ENCODE measurements at places on chromosomes 2 and 18.

DNA sequence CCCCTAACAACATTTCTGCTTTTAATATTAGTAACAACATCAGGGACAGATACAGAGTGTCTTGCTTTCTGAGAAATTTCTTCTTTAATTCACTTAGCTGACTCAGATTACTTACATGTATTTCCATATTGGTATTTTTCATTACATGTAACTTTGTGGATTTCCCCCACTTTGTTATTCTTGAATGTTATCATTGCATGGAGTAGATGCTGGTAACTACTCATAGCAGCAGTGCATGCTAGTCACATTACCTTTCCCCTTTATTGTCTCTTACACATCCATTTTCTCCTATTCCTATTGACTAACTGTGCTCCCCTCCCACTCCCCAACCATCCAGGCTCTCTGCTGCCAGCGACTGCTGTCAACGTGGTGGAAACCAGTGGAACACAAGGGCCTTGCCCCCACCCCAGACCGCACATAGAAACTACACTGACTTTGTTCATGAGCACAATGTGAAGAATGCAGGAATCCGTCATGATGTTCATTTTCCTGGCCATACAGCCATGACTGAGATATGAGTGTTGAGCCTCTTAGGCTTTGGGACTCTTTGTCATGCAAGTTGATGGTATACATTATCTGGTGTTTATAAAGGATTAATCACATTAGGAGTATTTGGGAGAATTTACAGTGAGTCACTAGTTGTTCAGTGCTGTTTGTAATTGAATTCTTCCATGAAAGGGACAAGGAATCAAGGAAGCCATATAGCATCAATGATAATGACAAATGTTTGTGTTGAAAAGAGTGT lies 91.0 kb downstream of the EPB41L5 start:
- DNase-seq, result no peak

GRCh38 chr2:12326449-12327190 lies 390.1 kb upstream of the TRIB2 start:
- peak; percentile 33 for DNase-seq

GRCh38 chr2:206020171-206020570 lies 65.8 kb downstream of the INO80D start:
- no peak for DNase-seq

DNA sequence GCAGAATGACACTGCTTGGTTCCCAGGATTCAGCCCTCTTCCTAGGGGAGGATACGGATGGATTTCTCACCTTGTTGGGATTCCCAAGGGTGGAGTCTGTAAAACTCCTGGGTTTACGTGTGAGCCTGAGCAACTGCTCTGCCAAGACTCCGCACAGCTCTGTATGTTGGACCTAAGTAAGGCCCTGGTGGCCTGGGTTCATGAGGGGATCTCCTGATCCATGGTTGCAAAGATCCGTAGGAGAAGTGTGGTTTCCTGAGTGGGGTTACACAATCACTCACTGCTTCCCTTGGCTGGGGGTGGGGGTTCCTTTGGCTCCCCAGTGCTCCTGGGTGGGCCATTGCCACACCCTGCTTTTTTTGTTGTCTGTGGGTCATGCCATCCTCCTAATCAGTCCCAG lies 37.7 kb downstream of the ANKRD12 start:
- DNase-seq, result no peak

- no peak for DNase-seq
Observed at GRCh38 chr2:133608291-133608690, 40.0 kb upstream of the NCKAP5 start.

DNA sequence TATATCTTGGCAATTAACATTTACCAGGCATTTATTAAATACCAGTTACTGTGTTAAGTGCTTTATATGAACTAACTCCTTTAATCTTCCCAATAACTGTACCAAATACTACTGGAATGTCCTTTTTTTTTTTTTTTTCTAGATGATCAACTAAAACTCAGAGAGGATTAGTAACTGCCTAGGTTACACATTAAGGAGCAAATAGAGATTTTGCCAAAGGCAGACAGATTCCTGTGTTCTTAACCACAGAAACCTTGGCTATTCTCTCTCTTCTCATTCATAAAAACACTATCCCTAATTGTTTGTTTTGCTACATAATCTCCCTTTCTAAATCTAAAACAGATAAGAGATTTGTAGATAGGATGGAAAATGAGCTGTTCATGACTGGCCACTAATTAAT lies 13.3 kb downstream of the DHX57 start:
- no peak for DNase-seq

DNA sequence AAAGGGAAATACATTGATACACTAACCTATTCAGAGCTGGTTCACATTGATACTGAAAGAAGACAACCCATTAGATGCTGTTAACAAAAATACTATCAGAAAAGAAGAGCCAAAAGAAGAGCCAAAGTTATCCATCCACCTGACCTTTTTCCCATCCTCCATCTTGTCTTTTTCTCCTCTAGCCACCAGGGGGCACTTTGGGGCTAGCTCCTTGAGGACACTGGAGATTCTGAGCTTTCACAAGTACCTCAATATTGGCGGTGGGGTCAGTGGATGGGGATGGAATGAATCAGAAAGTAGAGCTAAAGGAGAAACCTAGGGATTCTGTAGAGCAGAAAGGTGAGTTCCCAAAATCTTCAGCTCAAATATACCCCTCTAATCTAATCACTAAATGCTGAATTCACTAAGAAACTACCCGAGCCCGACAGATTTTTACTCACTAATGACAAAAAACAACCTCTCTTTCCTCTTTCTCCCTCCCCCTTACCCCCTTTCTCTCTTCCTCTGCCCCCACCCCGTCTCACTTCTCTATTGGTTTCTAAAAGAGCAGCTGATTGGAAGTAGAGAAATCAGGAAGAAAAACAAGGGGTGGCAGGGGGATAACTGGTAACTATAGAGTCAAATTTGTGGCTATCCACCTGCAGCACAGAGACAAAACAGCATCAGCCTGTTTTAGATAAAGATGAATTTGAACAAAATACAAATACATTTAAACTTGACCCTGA lies 203.3 kb downstream of the TCF4 start:
- no peak for DNase-seq

- no peak for DNase-seq
Observed at GRCh38 chr2:48438266-48438665, 91.7 kb upstream of the STON1 start.

DNA sequence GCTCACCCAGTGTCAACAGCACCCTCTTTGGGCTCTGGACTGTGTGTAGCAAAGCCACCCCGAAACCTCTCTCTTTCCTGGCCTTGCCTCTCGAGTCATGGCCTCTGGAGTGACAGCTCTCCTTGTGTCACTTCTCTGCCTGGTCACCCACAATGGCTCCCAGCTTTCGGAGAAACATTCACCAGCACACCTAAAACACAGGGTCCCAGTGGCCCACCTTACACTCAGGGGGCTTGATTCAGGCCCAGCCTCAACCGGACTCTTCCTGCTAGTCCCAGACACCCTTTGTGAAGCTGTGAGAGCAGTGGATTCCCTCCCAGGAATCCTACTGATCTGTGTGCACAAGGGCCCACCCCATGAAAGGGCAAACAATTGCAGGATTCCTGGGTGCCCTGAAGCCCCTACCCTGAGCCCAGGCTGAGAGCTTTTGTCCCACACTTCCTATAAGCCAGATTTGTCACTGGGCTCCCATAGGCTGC lies 137.2 kb upstream of the HAAO start:
- no peak for DNase-seq

DNA sequence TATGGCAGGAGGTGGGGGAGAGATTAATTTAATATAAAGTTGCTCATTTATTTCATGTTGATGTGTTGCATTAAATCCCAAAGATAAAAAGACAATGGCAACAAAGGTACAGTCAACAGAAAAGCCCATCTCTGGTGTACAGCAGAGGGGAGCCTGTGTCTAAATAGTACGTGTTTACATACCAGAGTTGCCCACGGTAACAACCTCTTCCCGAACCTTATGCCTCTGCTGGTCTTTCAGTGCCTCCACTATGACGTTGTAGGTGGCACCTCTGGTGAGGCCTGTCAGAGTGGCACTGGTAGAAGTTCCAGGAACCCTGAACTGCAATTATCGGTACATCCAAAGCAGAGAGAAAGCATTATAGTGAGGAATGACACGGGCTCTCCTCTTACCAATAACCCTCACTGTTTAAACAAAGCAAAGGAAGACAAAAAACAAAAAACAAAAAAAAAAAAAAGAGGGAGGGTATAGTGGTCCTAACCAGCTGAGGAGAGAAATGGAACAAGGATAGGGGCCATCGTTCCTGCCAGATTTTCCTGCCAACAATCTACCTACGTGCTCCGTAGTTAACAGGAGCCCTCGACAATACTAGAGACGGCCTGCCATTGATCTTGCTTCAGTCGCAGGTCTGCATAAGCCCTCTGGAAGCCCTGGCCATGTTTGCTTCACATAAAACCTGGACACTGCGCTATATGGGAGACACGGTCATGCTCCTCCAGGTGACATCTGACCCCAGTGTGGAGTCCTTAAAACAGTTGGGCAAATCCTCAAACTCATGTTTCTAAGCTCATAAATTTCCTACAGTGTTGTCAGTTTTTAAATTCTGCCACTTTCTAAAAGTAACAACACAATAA lies 58.5 kb downstream of the ATIC start:
- no peak for DNase-seq

DNA sequence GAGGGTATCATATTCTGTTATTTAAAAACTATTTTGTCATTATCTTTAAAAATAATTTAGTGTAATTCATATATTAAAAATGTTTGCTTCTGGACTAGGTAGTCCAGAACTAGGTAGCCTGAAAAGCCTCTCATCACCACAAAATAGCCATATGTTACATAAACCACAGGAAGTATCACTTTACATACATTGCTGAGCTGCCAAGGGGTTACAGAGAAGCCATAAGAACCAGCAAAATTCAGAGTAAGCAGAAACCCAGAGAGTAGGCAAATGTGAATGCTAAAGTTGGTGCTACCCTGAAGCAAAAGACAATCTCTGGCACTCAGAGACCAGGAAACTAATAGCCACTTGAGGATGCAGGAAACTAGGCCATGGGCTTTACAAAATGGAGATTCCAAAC lies 60.9 kb downstream of the LOXHD1 start:
- DNase-seq, result no peak

GRCh38 chr2:163897799-163898198 lies 162.0 kb upstream of the FIGN start:
- DNase-seq, result no peak

- no peak for DNase-seq
Observed at GRCh38 chr2:15678346-15678745, 86.7 kb downstream of the DDX1 start.

DNA sequence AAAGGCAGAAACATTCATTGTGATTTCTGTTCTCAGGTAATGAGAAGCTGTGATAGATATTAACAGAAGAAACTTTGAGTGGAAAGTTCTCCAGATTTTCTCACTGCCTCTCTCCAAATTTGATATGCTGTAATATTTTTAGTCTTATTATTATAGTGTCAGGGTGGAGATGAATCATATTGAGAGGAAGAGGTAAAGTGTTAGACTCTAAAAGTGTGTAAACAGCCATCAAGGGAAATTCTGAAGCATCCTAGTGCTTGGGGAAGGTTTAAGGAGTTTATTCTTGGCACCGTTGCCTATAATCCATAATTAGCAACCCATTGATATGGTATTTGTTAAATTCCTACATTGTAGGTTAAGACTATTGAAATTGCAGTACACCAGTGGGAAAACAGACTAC lies 104.7 kb upstream of the NABP1 start:
- no peak for DNase-seq

- no peak for DNase-seq
Observed at GRCh38 chr2:54258166-54258565, 2.1 kb upstream of the TSPYL6 start.

- DNase-seq, result no peak
Observed at GRCh38 chr2:127170021-127170420, 50.1 kb downstream of the CYP27C1 start.

DNA sequence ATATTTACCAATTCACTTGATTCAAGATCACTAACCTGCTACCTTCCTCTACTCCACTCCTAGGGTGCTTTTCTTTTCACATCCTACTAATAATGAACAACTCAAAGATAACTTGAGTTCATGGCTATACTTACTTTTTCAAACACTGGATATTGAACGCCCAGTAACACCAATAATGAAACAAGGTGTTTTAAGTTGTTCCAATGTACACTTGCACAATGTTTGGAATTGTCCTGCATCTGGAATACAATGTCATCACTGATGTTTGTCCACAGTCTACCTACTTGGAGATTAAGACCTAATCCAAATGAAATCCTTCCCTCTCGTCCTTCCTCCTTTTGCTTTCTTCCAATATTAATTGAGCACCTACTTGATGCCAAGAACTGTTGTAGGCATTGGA lies 218.3 kb upstream of the TMEM200C start:
- DNase-seq, result no peak

GRCh38 chr18:25434745-25435144 lies 82.8 kb upstream of the ZNF521 start:
- no peak for DNase-seq

DNA sequence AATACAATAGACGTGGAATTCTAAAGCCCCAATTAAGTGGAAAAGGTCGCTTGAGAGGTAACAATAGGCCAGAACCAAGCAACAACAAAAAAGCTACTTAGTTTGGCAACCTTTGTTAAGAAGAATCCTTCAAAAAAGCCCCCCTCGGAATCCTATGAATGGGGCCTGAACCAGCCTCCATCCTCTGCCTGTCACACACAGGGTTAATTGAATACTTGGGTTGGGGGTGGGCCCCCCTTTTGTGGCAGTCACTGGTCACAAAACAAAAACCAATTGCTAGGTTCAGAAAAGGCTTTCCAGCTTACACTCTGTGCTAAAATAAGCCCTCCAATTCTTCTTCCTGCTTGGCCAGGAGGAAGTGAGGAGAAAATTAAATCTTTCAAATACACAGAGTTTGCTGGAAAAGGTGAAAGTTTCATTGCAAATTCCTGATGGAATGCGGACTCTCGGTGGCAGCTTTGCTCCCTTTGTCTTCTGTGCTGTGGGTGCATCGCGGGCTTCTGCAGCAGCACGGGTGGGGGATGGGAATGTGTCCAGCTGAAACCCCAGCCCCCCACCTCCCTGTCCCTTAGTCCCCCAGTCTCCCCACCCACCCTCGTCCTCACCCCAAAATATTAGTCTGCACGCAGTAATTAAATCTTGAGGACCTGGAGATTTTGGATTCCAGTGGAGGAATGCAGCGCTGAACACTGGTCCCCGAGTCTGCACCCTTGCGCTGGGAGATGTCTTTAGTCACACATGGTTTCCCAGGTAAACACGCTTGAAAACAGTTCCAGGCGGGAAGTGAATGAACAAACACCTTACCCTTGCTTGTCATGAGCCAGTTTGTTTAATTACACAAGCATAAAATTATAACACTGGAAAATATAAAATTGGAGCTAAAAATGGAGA lies 254.3 kb downstream of the SOX11 start:
- no peak for DNase-seq

- no peak for DNase-seq
Observed at GRCh38 chr18:45133276-45133675, 452.6 kb downstream of the SETBP1 start.

DNA sequence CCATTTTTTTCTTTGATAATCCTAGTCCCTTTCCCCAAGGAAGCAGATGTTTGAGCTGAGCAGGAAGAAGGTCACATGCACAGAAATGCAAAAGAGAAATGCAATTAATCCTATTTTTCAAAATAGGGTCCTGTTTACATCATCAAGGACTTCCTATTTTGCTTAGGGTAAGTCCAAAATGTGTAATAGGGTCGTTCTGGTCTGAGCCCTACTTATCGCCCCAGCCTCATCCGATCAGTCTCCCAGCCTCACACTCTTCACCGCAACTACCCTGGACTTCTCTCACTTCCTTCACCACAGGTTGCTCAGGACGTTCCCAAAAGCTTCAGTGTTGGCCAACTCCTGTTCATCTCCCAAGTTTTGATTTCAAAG lies 32.8 kb downstream of the FOSL2 start:
- no peak for DNase-seq

- DNase-seq, result peak; percentile 14
Observed at GRCh38 chr2:156589381-156590079, 153.4 kb downstream of the GPD2 start.
